Brain pericyte (primary cell): ENCODE measurements at places on chromosomes 4 and X.

DNA sequence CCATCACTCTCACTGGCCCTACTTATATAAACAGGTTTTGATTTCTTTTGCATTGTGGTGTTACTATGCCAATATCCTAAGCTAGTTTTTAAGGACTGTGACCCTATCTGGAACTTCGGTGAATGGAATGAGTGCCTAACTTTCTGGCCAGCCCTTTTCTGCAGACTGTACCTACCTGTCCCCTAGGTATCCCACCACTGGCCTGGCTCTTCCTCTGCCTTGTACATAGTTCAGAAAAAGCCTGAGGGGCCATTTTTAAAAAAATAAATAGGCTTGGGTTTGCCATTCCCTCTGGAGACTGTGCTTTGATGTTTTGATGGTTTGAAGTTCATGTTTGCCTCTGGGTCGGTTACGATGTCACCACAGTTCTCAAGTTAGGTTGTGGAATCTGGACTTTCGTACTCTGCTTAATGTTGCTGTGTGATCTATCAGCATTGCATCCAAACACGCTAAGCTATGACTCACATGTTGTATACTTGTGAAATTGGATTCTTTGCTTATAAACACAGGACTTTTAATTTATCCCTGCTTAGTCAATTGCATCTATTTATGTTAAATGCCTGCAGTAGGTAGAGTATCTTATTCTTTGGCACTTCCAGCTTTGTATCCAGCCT lies 182.0 kb downstream of the ANKRD50 start:
- no peak for DNase-seq

- no peak for DNase-seq
Observed at GRCh38 chrX:153897899-153898298, 6.6 kb upstream of the AVPR2 start.

- DNase-seq: no peak
Observed at GRCh38 chrX:39298821-39299220, 497.6 kb downstream of the MID1IP1 start.

- no peak for DNase-seq
Observed at GRCh38 chr4:107130157-107130556, 94.0 kb upstream of the DKK2 start.

DNA sequence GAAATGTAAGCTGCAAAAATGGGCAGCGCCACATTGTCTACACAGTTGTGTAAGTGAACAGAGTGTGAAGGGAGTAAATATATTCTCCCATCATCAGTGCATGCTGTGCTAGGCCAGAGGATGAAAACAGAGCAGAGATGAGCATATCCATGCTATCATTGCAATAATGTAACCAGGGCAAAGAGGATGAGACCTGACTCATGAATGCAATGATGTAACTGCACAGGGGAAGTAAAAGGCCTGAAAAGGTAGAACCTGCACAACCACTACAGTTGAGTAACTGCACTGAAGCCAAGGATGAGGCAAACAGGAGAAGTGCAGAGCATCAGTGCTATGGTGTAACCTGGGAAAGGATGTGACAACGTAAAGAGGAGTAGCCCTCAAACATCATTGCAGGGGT lies 220.4 kb upstream of the FAM47C start:
- DNase-seq: no peak

DNA sequence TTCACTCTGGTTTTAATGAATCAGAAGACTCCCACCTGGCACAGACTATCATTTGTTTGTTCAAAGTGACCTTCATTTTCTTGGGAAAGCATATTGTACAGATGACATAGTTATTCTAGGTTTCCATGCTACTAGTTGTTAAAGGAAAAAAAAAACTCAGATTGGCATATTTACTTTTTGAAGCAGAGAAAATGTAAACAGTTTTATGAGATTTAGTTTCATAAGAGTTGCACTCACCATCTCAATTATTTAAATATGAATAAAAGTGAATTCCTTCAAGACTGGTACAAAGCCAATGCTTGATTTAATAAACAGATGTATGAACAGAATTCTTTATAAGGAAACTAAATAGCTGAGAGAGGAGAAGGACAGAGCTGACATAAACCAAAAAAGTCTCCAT lies 280.3 kb upstream of the UGT8 start:
- no peak for DNase-seq

GRCh38 chr4:110669663-110670062 lies 46.8 kb upstream of the PITX2 start:
- DNase-seq: no peak

DNA sequence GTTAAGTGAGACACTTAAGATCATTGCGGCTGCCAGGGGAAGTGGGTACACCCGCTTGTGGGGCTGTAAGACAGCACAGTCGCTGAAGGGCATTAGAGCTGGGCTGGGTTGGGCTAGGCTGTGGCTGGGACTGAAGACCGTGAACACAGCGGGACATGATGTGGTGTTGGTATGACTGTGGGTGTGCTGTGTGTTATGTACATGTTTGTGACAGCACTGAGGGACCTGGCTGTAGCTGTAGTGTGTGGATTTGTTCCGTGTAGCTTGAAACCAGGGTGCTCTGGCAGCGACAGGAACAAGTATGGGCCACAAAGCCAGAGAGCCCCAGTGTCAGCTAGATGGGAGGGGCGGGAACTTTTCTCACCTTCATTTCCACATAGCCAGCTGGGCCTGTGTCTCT lies 82.1 kb downstream of the NHSL2 start:
- DNase-seq: no peak

DNA sequence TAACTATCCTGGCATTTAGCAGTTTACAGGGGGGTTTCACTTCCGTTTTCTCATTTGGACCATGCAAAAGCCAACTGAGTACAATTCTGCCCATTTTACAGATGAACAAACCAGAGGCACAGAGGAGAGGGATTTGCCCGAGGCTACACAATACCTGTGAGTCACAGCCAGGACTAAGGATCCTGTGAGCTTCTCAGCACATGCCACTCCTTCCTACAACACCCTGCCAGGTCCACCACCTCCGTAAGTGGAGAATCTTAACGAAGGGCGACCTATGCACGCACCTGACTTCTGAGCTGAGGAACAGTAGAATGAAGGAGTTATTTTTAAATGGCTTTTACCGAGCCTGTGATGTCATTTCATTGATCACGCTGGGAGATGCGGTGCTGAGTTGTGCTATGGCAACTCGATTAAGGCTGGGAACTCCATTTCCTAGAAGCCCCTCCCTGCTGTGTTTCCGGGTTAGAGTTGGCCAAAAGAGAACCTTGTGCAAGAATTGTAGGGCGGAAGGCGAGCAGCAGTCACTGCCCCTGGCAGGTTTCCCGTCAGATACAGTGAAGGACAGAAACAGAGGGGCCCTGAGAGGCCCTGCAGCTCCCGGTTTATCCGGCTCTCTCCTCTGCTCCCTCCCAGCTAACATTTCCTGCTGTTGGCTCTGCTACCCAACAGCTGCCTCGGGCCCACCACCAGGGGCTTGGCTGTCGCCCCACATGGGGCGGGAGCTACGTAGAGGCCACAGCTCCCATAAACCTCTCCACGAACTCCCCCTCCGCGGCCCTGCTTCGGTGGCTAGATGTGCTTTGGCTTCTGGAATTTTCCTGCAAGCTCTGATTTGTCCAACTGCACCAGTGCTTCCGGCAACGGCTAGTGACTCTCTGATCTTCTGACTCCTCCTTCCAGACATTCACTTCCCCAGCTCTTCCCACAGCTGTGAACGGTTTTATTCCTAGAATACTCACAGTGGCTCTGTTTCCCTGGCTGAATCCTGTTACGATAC lies 75.1 kb upstream of the USP9X start:
- peak; percentile 27 for DNase-seq

GRCh38 chrX:15170927-15171326 lies 99.0 kb downstream of the ASB9 start:
- DNase-seq: no peak

DNA sequence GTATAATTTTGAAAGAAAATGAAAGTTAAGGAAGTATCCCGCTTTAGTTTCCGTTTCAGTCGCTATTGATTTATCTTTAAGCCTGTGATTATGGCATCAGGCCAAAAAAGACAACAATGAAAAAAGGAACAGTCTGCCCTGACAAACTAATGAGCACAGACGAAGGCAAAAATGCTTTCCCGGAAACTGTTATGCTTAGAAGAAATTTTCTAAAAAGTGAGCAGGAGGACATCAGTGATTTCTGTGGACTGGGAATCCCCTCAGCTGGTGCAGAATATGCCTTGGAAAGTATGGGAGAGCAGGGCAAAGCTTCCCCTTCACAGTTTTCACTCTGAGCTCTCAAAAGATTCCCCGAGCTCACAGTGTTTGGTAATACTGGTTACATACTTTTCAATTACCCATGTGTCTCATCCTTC lies 5.1 kb upstream of the CXCL10 start:
- DNase-seq: no peak

- no peak for DNase-seq
Observed at GRCh38 chr4:7861440-7861881, 78.2 kb downstream of the AFAP1 start.

DNA sequence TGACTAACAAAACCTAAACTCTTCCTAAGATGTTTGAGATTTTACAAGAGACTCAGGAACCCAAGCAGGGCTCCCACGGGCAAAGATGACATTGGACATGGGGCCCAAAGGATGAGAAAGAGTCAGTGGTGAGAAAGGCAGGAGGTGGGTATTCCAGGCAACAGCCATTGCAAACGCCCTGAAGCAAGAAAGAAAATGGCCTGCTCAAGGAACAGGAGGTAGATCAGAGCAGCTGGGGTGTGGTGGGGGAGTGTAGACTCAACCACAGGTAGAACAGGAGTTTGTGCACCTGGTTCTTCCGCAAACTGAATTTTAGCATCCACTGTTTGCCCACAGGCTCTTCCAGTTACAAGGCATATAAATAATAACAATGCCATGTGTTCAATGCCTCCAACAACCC lies 3.3 kb downstream of the PPP2R2C start:
- no peak for DNase-seq

GRCh38 chrX:109347632-109348031 lies 134.3 kb downstream of the GUCY2F start:
- peak; percentile 26 for DNase-seq

DNA sequence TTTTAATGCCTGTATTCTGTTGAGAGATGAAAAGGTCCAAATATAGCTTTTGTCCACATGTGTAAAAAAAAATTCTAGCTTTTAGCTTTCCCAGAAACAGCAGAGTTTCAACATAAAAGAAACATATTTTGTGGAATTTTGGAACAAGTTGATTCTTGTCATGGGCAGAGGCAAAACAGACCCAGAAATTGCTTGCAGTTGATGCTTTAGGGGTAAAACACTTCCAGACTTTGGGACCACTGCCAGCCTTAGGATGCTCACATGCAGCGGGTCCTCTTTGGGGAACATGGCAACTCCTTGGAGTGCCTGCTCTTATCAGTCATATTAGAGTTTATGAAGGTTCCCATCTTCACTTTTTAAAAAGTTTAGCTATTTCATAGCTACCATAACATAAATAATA lies 30.4 kb downstream of the DCLK2 start:
- DNase-seq: no peak

- no peak for DNase-seq
Observed at GRCh38 chr4:6674500-6675149, 19.1 kb upstream of the S100P start.

DNA sequence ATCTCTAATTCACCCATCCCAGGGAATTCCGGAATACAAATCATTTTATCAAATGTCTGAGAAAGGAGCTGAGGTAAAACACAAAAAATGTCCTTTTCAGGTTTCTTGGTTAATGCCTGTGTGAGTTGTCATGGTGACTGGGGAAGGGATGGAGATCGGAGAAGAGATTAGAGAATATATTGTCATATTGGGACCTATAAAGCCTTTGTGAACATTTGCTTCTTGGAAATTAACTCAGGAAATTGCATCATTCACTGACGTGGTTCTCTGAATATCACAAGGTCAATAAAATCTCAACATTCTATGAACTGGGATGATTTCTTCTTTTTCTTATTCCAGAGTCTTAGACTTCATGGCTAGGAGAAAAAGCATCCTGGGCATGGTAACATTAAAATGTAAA lies 174.8 kb upstream of the GLRA2 start:
- no peak for DNase-seq

- DNase-seq: no peak
Observed at GRCh38 chrX:140762061-140762460, 52.5 kb downstream of the LINC00632 start.

DNA sequence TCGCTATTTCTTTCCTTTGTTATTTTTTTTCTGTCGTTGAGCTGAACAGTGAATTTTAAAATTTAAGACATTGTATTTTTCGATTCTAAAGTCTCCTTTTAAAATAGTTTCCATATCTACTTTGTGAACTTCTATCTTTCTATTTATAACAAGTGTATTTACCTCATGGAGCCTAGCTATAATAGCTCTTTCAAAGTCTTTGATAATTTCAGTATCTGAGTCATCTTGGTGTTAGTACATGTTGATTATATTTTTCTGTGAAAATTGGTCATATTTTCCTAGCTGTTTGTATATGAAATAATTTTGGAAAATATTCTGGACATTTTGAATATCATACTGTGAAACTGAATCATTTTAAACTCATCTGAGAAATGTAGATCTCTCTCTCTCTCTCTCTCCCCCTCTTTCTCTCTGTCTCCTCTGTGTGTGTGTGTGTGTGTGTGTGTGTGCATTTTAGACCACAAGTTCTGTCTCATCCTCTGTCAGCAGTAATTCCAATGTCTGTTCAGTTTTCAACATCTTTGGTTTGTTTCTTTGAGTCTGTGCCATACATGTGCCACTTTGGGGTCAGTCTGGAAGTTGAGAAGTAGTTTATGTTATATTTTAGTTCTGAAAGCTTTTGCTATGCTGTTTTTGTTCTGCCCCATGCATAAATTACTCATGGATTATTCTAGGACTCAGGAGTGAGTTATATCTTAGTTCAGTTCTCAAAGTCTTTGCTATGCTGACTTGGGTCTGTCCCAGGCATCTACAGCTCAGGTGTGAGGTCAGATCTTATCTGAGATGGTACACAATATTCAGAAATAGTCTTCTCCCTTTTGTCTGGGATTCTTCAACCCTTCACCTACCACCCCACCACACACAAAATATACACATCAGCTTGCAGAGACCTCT lies 366.4 kb upstream of the CASK start:
- no peak for DNase-seq

DNA sequence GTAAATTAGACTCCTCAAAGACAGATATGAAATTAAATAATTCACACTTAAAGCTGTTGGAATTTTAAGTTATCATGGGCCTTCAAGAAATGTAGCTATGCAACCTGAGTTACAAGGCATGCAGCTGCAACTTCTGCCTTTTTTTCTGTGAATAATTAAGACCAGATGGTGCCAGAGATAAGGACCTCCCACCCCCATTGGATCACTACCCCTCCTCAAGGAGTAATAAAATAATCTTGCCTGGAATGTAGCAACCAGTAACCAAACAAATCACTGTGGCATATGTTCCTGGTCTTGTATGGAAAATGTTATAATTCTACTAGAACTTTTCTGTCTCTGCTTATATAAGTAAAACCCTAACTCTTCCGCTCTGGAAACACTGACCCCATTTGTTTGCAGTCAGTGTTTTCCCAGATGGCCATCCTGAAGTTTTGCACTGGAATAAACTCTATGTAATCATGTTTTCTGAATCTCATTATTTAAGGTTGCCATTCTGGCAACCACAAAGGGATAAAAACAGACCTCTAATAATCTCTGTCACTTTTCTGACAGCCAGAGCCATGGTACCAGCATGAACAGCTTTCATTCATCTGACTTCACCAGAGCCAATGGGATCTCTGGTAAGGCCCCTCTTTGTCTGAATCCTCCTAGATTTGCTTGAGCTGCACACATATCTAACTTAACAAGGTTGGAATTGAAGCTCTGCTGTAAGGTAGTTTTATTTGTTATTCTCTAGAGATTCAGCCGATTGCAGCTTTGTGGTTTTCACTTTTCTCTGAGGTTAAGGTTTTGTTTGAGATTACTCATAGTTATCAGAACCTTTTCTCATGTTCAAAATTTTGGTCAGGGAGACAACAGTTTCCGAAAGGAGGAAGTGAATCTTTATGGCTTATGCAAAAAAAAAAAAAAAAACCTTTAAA lies 274.6 kb downstream of the NAF1 start:
- DNase-seq: no peak

- no peak for DNase-seq
Observed at GRCh38 chrX:151773434-151773833, 38.9 kb downstream of the CNGA2 start.
